ENCODE measurements at places on chromosomes 2 and 18. TPM values are rescaled to one million over a fixed set of nuclear protein-coding genes. Genes with fewer than 3 reads are reported as not detected.

The SPEG gene
- 29.0 TPM for total RNA-seq

The DNAJC5G gene
- not detected for total RNA-seq

The MPPE1 gene
- 17.2 TPM for total RNA-seq

The FAHD2B gene
- 1.9 TPM for total RNA-seq

The CRYGC gene
- not detected for total RNA-seq

The NT5DC4 gene
- total RNA-seq: not detected

The CXCR2 gene
- 15.5 TPM for total RNA-seq

The UGT1A3 gene
- total RNA-seq: 3.7 TPM

The B3GNT7 gene
- total RNA-seq: 2.1 TPM

The BCL11A gene
- 23.9 TPM for total RNA-seq

The R3HDM1 gene
- 16.6 TPM for total RNA-seq

The TEX44 gene
- total RNA-seq: not detected

The MC4R gene
- not detected for total RNA-seq

The IL1RN gene
- 1,093 TPM for total RNA-seq

The BOLA3 gene
- 34.1 TPM for total RNA-seq

The SCG2 gene
- total RNA-seq: 0.18 TPM

The APLF gene
- total RNA-seq: 9.5 TPM

The PRSS56 gene
- total RNA-seq: not detected

The ESCO1 gene
- total RNA-seq: 17.1 TPM

The NPPC gene
- not detected for total RNA-seq

The CXCR1 gene
- total RNA-seq: not detected

The CFAP221 gene
- total RNA-seq: not detected

The ALPP gene
- total RNA-seq: not detected

The SERPINB13 gene
- 175 TPM for total RNA-seq

The SERPINB2 gene
- total RNA-seq: 309 TPM

All from esophagus squamous epithelium (tissue), 5 donors.